ENCODE measurements at places on chromosomes 16 and 17. TPM values are rescaled to one million over a fixed set of nuclear protein-coding genes. Genes with fewer than 3 reads are reported as not detected.

The CMTM2 gene
- not detected for total RNA-seq

DNA sequence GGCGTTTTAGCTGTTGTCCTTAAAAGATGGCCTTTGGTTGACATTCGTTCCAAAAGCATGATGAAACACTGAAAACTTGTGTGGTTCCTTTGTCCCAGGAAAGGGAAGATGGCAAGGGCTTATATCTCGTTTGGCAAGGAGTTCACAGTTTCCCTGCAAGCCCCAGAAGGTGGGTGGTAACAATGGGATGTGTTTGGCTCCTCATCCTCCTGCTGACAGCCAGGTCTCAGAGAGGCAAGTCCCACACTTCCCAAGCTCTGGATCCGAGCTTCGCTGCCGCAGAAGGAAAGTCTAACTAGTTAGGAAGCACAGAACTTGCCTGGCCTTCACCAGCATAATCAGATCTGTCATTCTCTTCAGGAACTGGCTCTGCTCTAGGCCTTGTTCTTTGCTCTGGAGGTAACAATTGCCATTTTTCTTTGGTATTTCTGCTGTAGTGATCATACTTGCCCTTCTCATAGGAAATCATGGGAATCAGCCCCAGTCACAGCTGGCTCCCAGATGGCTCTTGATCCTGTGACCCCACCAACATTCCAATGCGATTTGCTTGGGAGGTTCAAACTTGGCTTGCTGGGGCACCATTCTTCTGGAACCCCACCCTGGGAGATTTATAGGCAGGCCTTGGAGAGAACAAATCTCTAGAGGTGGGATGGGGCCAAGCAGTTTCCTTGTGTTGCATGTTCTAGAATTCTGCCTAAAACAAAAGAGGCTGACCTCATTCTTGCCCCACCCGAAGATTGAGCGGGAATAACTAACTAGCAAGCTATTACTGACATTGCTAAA, 17.9 kb downstream of the KPNA2 start:
- H3K36me3 ChIP-seq: no peaks in the 10 kb centered on the region
- no peaks in the 10 kb centered on the region for H3K4me1 ChIP-seq
- peak; percentile 24 for DNase-seq
- H3K4me3 ChIP-seq: no peak overlapping the region

The QPRT gene
- total RNA-seq: 176 TPM

DNA sequence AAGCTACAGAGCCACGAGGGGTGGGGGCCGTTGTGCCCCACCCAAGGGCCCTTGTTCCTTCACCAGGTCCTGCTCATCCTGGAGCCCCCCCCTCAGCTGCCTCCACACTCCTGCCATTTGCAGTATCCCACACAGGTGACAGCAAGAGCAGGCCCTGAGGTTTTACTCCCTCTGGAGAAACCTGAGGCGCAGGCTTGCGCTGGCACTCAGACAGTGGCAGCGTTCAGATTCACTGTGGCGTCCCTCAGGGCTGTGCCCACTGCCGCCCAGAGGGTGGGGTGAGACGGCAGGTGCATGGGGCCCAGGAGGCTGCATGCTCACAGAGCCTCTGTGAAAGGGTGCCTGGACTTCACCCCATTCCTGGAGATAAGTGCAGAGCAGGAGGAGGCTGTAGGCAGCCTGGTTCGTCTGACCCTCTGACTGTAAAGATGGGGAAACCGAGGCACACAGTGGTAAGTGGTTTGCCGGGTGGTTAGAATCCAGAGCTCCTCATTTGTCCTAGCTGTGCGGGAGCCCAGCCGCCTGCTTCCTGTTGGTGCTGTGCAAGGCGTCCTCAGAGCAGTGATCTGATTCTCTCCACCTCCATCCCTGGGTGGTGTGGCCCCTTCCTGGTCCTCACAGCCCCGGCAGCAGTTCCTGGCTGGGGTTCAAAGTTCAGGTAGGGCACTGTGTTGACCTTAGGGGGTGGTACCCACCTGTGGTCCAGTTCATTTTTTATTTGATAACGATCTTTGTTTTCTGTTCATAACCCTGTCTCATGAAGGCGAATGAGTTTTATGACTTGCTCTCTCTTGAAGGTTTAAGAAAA, 1.6 kb downstream of the SPIRE2 start:
- no peaks in the 10 kb centered on the region for H3K27me3 ChIP-seq
- peak overlapping the region; percentile 76 for H3K4me3 ChIP-seq
- H3K36me3 ChIP-seq: peaks cover 6% of the 10 kb centered on the region
- no peak for DNase-seq
- peaks cover 28% of the 10 kb centered on the region for H3K4me1 ChIP-seq

- no peak overlapping the region for H3K27ac ChIP-seq
- no peaks in the 10 kb centered on the region for H3K4me1 ChIP-seq
- H3K4me3 ChIP-seq: no peak overlapping the region
- no peaks in the 10 kb centered on the region for H3K27me3 ChIP-seq
- DNase-seq: no peak
Observed at GRCh38 chr16:8342276-8342675, 248.0 kb downstream of the TMEM114 start.

GRCh38 chr17:65532101-65532890, 29.2 kb downstream of the AXIN2 start:
- no peak overlapping the region for H3K4me3 ChIP-seq
- no peak for DNase-seq
- peaks cover 4% of the 10 kb centered on the region for H3K36me3 ChIP-seq
- peaks cover 67% of the 10 kb centered on the region for H3K4me1 ChIP-seq
- H3K27me3 ChIP-seq: no peaks in the 10 kb centered on the region
